ENCODE measurements at places on chromosomes 13 and 19. TPM values are rescaled to one million over a fixed set of nuclear protein-coding genes. Genes with fewer than 3 reads are reported as not detected.

The ZNF431 gene
- 1.9 TPM for total RNA-seq

The IGFL2 gene
- not detected for total RNA-seq

The IPO5 gene
- 178 TPM for total RNA-seq

The SULT2B1 gene
- total RNA-seq = not detected

The VAV1 gene
- not detected for total RNA-seq

Measured in cardiac atrium fibroblast (primary cell).